B cell (primary cell): ENCODE measurements at places on chromosomes 4 and X.

DNA sequence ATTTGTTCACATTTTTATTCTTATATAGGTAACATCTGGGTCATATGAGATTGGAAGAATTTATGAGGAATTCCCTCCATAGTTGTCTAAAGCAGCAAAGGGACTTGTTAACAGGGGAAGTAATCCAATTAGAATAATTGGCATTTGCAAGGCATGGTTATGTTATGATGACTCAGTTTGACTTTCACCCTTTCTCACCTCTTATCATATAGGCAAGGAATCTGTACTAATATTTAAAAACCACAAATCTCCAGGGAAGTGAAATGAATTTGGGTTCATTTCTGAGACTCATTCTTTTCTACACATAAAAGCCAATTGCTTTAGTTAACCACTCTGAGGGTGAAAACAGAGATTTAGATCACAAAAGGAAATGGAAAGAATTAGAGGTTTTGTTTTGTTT is 281.5 kb upstream of the DKK2 start:
- H3K4me1 ChIP-seq = no peaks in the 10 kb centered on the region
- no peak overlapping the region for H3K27ac ChIP-seq
- no peaks in the 10 kb centered on the region for H3K36me3 ChIP-seq
- H3K4me3 ChIP-seq = no peak overlapping the region
- no peak for DNase-seq
- no peaks in the 10 kb centered on the region for H3K27me3 ChIP-seq

- H3K4me3 ChIP-seq = no peak overlapping the region
- no peaks in the 10 kb centered on the region for H3K36me3 ChIP-seq
- no peaks in the 10 kb centered on the region for H3K4me1 ChIP-seq
- no peaks in the 10 kb centered on the region for H3K27me3 ChIP-seq
- no peak overlapping the region for H3K27ac ChIP-seq
These were observed 473.8 kb downstream of the ACTRT1 start for GRCh38 chrX:127578395-127578794.

GRCh38 chr4:186739317-186739716 is 15.7 kb upstream of the FAT1 start:
- H3K4me3 ChIP-seq = no peak overlapping the region
- H3K27me3 ChIP-seq = no peaks in the 10 kb centered on the region
- H3K36me3 ChIP-seq = no peaks in the 10 kb centered on the region
- no peaks in the 10 kb centered on the region for H3K4me1 ChIP-seq

DNA sequence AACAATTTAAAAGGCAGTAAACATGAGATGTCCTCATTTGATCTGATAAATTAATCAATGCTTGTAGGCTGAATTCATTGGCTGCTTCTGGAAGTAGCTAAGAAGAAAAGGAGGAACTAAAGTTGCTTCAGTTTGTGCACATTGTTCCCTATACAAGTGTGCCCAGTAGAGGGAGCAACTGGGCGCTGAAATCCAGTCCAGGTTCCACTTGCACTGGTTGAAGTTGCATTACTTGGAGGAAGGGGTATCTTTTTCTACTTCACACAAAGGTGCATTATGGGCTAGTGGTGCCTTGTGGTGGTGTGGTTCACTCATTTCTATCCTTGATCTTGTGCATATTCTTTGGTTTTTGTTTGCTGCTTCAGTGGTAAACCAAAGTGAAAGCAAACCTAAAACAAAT is 67.9 kb upstream of the SOX3 start:
- H3K27me3 ChIP-seq = no peaks in the 10 kb centered on the region
- no peak overlapping the region for H3K27ac ChIP-seq
- no peaks in the 10 kb centered on the region for H3K4me1 ChIP-seq
- H3K36me3 ChIP-seq = no peaks in the 10 kb centered on the region
- H3K4me3 ChIP-seq = no peak overlapping the region

GRCh38 chr4:61149278-61149677 is 50.8 kb upstream of the ADGRL3 start:
- no peak overlapping the region for H3K27ac ChIP-seq
- H3K4me3 ChIP-seq = no peak overlapping the region
- no peak for DNase-seq
- no peaks in the 10 kb centered on the region for H3K27me3 ChIP-seq
- no peaks in the 10 kb centered on the region for H3K4me1 ChIP-seq
- H3K36me3 ChIP-seq = no peaks in the 10 kb centered on the region

- peaks cover 7% of the 10 kb centered on the region for H3K4me1 ChIP-seq
- DNase-seq = no peak
- H3K36me3 ChIP-seq = no peaks in the 10 kb centered on the region
- no peaks in the 10 kb centered on the region for H3K27me3 ChIP-seq
These were observed 276.6 kb downstream of the BCOR start for GRCh38 chrX:39820938-39821708.

DNA sequence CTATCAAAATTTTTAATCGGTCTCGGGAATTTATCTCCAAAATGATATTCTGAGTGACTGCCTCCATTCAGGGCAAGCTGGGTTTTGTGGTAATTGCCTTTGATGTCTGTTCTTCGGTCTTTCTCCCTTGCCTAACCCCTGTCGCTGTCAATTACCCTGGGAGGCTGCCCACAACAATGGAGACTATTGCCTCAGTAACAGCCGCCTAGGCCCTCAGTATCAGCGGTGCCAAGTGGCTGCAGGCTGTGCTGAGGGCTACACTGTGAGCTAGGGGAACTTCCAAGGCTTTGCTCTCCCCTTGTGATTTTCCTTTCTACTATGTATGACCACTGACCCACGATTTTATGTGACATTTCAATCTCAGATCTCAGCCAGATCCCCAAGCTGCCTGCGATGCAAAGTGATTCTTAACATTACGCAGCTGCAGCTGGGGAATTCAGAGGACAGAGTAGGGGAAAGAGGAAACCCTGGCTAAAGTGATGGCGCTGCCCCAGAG is 36.3 kb upstream of the REST start:
- DNase-seq = no peak
- no peaks in the 10 kb centered on the region for H3K27me3 ChIP-seq
- H3K36me3 ChIP-seq = no peaks in the 10 kb centered on the region
- H3K27ac ChIP-seq = no peak overlapping the region
- H3K4me3 ChIP-seq = no peak overlapping the region

DNA sequence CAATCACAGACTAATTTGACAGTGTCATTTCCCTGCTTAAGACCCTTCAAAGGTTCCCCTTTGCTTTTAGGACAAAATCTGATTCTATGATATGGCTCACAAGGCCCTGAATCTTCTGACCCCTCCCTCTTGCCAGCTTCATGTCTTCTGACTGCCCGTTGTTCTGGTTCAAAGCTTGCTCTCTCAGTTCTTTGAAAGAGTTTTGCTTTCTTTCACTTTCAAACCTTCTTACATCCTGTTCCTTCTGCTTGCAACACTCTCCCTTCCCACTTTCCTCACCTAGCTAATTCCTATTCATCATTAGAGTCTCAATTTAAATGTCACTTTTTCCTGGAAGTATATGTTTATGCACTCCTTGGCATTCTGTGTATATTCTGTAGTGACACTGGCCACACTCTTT is 299.2 kb downstream of the IDS start:
- H3K27me3 ChIP-seq = no peaks in the 10 kb centered on the region
- H3K4me1 ChIP-seq = no peaks in the 10 kb centered on the region
- DNase-seq = no peak
- H3K4me3 ChIP-seq = no peak overlapping the region
- no peak overlapping the region for H3K27ac ChIP-seq

DNA sequence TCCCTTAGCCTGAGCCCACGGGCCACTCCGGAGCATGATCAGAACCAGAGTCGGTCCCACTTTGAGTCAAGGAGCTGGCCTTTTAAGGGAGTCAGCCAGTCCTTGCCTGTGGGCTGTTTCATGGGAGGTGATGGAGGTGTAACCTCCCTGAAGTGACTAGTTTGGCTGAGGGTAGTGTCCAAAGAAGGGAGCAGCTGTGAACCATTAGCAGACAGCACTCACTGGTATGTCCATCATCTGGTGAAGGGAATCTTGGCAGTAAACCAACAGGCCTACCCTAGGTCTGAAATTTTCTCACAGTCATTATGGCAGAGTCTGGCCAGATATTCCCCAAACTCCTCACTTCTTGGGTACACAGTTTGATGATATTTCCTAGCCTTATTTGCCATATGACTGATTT is 12.3 kb upstream of the REPS2 start:
- no peak for DNase-seq
- H3K36me3 ChIP-seq = no peaks in the 10 kb centered on the region
- H3K4me3 ChIP-seq = no peak overlapping the region
- no peak overlapping the region for H3K27ac ChIP-seq

GRCh38 chrX:1945879-1946278 is 331.0 kb downstream of the ASMT start:
- H3K27ac ChIP-seq = no peak overlapping the region
- no peaks in the 10 kb centered on the region for H3K4me1 ChIP-seq
- no peaks in the 10 kb centered on the region for H3K36me3 ChIP-seq
- H3K27me3 ChIP-seq = no peaks in the 10 kb centered on the region
- no peak for DNase-seq

DNA sequence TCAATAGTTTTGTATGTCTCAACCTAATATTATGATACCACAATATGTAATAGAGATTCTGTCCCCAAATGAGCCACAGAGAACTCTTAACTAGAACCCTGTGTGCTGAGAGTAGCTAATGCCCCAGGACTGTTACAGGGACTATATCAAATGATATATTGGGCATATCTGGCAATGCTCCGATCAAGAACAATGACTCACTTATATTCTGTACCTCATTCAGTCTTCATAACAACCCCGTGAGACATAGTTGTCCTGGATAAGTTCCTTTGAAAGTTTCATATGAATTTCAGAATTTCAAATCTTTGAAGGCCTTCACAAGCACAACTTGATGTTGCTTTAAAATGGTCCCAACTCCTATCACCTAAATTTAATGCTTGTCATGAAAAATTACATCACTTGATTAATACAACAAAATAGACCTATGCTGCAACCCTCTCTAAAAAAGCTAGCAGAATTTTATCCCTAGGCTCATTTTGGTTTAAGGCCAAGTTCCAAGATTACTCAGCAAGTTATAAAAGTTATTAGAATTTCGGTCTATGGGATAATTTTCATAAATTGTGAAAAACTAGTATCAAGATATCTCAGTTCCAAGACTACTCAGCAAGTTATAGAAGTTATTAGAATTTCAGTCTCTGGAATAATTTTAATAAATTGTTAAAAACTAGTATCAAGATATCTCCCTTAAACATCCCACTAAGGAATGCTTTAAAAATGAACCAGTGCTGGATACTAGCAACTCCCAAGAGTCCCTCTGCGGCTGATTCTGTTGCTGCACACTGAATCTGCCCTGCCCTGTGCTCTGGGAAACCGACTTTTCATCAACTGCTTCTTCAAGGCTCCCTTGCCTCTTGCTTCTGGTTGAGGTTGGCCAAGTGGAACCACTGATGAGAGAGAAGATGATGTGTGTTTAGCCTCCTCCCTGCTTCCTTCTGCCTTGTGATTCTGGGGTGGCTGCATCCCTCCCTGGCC is 6.0 kb upstream of the ANXA3 start:
- H3K27ac ChIP-seq = no peak overlapping the region
- H3K27me3 ChIP-seq = peaks cover 7% of the 10 kb centered on the region
- H3K36me3 ChIP-seq = no peaks in the 10 kb centered on the region
- DNase-seq = no peak

DNA sequence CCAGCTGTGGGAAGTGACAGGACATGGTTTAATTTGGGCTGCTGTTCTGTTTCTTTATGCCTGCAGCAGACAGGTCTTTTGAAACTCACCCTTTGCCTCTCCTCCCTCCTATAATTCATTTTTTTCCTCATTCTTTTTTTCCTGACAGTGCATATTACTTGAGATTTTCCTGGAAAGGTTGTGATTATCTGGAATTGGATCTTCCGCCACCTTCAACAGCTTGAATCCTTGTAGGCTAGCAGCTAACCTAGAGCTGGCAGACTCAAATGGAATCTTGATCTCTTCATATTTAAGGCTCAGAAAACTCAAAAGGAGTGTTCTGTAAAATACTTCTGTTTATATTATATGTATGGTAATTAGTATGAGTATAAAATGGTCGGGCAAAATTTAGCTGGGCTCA is 49.3 kb upstream of the CLCN4 start:
- H3K4me1 ChIP-seq = peaks cover 88% of the 10 kb centered on the region
- H3K27ac ChIP-seq = peak overlapping the region; percentile 81
- no peaks in the 10 kb centered on the region for H3K27me3 ChIP-seq

DNA sequence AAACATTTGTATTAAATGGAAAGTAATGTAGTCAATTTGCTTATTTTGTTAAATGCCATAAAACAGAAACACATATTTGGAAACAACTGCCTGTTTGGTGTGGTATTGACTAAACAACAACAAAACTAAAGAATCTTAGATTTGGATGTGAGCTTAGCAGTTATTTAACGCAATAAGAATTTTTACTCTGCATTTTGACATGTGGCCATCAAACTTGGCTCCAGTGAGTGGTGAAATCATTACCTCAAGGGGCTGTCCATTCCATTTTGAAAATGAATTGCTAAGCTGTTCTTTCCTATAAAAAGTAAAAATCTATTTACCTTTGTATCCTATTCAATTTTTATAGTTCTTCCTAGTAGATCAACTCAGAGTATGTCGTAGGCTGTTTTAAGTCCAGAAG is 84.2 kb downstream of the DKK2 start:
- no peaks in the 10 kb centered on the region for H3K27me3 ChIP-seq
- no peak overlapping the region for H3K27ac ChIP-seq
- H3K4me3 ChIP-seq = no peak overlapping the region
- no peak for DNase-seq

DNA sequence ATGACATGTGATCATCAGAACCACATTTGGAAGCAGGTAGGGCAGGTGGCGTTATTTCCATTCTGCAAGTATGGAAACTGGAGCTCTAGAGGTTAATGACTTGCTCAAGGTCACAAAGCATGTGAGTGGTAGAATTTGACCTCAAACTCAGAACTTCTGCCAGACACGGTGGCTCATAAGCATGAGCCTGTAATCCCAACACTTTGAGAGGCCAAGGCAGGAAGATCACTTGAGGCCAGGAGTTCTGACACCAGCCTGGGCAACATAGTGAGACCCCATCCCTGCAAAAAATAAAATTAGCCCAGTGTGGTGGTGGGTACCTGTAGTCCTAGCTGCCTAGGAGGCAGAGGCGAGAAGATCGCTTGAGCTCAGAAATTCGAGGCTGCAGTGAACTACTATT is 139.2 kb downstream of the PALLD start:
- peaks cover 7% of the 10 kb centered on the region for H3K4me1 ChIP-seq
- DNase-seq = no peak
- H3K36me3 ChIP-seq = no peaks in the 10 kb centered on the region
- H3K27ac ChIP-seq = no peak overlapping the region
- H3K27me3 ChIP-seq = no peaks in the 10 kb centered on the region
- H3K4me3 ChIP-seq = no peak overlapping the region

GRCh38 chrX:22559506-22559905 is 286.8 kb downstream of the CBLL2 start:
- no peak overlapping the region for H3K27ac ChIP-seq
- H3K4me1 ChIP-seq = no peaks in the 10 kb centered on the region
- no peak for DNase-seq
- H3K4me3 ChIP-seq = no peak overlapping the region
- H3K36me3 ChIP-seq = no peaks in the 10 kb centered on the region
